ENCODE measurements at places on chromosomes 3 and 15.

GRCh38 chr3:42705962-42706585 lies 3.5 kb upstream of the HHATL start:
- no peak for DNase-seq

DNA sequence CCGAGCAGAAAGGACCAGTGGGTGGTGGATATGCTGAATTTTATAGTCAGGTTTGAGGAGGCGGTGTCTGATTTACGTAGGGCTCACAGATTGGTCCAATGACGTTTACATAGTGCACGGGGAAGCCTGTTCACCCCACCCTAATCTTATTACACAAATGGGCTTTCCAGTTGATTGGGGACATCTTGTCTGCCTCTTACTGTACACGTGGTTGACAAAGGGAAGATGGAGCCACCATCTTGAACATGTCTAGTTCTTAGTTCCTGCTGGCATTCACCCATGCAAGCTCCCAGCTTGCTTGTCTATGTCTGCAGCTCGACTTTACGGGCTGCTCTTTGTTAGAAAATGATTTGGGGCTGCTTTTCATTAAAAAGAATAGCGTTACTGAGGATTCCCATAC lies 332.0 kb upstream of the SLCO3A1 start:
- DNase-seq, result no peak

- DNase-seq, result no peak
These were observed 177.0 kb downstream of the PDCD6IP start for GRCh38 chr3:33975463-33975862.

DNA sequence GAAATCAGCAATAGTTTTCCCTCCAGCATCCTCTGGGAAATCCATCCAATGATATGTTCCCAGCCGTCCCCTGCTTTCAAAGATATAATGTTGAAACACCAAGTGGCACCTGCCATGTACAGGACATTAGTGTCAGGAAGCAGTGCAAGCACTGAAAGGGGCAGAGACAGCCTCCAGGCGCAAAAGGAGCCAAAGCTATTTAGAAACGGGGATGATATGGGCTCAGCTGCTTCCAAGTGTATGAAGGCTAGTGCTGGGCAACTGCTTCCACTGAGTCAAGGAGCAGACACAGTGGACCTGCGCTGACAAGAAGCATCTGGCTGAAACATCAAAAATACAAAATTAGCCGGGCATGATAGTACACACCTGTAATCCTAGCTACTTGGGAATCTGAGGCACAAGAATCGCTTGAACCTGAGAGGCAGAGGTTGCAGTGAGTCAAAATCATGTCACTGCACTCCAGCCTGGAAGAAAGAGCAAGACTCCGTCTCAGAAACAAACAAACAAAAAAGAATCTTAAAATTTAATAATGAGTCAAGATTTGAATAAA lies 119.7 kb downstream of the AQP9 start:
- no peak for DNase-seq

GRCh38 chr15:53536479-53537120 lies 222.9 kb downstream of the WDR72 start:
- no peak for DNase-seq

DNA sequence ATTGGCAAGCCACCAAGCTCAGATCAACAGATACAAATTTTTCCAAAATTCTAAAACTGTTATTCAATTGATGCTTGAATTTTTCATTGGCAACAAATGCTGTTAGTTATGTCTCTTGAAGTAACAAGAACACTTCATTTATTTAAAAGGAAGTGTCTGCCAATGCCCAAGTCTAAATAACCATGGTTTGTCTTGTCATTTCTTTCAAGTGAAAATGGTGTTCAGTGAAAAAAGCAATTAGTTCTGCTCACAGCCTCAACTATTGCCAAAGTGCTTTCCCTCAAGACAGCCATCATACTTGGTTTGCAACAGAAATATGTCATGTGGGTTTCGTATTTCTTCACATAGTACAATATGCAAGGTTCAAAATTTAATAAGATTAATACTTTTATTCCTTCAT lies 312.6 kb upstream of the LMCD1 start:
- no peak for DNase-seq

Measured in muscle of leg (tissue), 16 donors.